ENCODE measurements at places on chromosomes 4 and X.

GRCh38 chrX:69469975-69470374, 34.2 kb upstream of the NALF2 start:
- DNase-seq: no peak

DNA sequence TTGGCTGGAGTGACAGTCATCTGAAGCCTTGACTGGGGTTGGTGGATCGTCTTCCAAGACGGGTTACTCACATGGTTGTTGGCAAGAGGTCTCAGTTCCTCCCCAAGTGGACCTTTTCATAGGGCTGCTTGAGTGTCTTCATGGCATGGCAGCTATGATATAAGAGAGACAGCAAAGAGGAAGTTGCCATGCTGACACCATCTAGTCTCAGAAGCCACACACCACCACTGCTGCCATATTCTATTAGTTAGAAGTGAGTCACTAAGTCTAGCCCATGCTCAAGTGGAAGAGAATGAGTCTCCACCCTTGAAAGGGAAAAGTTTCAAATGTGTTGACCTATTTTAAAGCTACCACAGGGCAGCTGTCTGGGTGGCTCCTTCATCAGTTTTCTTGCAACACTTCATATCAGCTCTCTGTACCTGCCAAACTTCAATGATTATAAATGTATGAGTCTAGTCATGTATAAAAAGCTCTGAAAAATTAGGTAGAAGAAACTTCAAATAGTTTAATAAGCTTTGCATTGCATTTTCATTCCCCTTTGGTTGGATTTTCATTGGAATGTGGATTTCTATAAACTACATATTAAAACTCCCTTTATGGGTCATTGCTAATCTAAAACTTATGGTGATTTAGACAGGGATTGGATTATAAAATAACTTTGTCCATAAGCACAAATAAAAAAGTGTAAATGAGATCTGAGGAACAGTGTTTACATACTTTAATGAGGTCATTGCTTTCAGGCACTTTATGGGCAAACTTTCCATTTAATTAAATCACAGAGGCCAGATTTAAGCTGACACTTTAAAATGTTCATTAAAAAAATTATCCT, 68.0 kb upstream of the ATXN3L start:
- DNase-seq: peak; percentile 17

GRCh38 chr4:90486346-90486745, 359.2 kb downstream of the CCSER1 start:
- no peak for DNase-seq

DNA sequence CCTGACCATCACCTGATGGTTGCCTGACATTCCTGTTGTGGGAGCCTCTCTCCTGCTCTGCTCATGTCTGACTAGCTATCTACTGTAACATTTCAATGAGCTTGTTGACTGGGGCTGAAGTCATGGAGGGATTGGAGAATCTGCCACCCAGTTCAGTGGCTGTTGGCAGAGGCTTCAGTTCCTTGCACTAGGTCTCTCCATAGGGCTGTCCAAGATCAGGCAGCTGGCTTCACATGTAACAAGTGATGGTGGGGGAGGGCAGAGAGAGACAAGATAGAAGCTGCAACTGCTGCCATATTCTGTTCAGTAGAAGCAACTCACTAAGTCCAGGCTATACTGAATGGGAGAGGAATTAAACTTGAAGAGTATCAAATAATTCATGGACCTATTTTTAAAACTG, 14.1 kb upstream of the CCNI start:
- no peak for DNase-seq

Measured in BJ (cell line).